Activated CD8-positive, alpha-beta T cell treated with anti-CD3 and anti-CD28 coated beads, Interleukin-2, amount 10 ng/mL, durations not matched to agents 7 days and 5 days (primary cell): ENCODE measurements at places on chromosomes 5 and 9. TPM values are rescaled to one million over a fixed set of nuclear protein-coding genes. Genes with fewer than 3 reads are reported as not detected.

DNA sequence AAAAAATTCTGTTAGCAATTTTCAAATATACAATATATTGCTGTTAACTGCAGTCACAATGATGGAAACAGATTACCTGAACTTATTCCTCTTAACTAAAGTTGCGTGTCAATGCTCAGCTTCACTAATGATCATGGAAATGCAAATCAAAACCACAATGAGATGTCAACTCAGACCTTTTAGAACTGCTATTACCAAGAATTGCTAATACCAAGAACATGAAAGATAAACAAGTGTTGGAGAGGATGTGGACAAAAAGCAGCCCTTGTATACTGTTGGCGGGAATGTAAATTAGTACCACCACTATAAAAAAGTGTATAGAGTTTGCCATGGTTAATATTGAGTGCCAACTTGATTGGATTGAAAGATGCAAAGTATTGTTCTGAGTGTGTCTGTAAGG lies 1409.7 kb upstream of the CDH18 start:
- no peak for DNase-seq

GRCh38 chr5:171387345-171387969 lies at the start of gene NPM1:
Gene NPM1, plus strand, starts transcription at chr5:171387849. Its CDS starts 100 bp downstream, at chr5:171387949.
- DNase-seq, result peak; percentile 99

DNA sequence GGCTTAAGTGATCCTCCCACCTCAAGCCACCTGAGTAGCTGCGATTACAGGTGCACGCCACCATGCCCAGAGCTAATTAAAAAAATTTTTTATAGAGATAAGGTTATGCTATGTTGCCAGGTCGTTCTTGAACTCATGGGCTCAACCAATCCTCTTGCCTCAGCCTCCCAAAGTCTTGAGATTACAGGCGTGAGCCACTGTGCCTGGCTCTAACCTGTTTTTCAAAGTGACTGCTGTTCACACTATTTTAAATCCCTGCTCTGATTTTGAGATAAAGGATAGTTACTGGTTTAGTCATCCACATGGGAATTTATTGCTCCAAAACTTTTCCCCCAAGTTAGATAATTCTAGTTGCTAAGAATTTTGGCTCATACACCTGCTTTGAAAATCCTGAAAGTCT lies 48.2 kb upstream of the MTMR12 start:
- no peak for DNase-seq

- no peak for DNase-seq
Observed at GRCh38 chr5:154278908-154279307, 88.4 kb downstream of the GALNT10 start.

The C1QTNF3 gene
- 2.8 TPM for total RNA-seq

The PCDHB3 gene
- total RNA-seq, result not detected

The NADK2 gene
- 11.0 TPM for total RNA-seq
